NCI-H460 (cell line): ENCODE measurements at places on chromosomes 6 and 20. TPM values are rescaled to one million over a fixed set of nuclear protein-coding genes. Genes with fewer than 3 reads are reported as not detected.

- DNase-seq, result no peak
Observed at GRCh38 chr6:19309661-19310060, 527.5 kb upstream of the ID4 start.

DNA sequence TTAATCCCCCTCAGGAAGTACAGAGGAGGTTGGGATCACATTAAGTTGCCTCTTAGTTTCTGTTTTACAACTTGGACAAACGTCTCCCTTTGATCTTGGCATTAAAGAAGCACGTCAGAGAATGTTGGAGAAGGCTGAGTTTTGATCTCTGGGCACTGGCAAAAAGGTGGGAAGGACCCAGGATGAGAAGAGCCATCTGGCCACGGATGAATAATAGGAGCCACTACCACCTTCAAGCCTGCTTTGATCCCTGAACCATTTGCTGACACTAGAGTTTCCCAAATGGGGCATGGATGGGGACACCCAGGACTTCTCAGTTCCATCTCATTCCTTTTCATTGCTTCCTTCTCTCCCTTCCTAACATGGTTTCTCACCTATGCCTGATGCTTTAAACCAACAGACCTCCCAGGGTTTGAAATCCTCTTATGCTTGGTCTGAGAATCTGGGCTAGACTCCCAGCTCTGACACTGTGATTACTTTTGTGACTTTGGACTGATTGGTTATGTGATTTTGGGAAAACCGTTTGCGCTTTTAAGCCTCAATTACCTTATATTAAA, 5.8 kb downstream of the TM9SF4 start:
- no peak for DNase-seq

Gene CPNE5
- 0.07 and 0.63 TPM in 2 replicates for total RNA-seq

DNA sequence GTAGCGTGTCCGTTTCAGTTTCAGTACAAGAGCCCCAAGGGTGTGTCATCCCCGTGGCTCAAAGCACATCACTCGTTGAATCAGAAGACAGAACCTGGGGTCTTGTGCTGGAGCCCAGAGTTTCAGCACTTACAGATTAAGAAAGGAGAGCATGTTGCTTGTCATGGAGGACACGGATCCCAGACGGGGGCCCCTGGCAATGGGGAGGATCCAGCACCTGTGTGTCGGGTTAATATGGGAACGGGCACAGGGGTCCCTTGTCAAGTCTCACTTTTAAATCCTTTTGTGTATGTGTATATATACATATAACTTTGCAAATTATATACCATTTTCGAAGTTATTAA, 23.4 kb downstream of the THBS2 start:
- no peak for DNase-seq

DNA sequence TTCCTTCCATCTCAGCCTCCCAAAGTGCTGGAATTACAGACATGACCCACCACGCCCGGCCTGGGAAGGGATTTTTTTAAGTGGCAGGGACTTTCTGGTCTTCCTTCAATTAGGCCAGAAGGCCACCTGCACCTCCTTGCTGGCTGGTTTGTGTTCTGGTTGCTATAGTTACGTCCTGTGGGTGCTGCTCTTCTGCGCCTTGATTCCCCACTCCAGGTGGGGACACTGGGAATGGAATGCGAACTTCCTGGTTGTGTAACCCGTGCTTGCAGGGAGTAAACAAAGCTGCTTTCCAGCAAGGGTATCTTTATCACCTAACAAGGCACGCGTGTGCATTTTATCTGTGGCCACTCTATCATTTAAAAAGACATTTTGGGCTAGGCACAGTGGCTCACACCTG, 117.7 kb downstream of the PLEKHG1 start:
- DNase-seq, result no peak

Gene NKX2-4
- total RNA-seq, result not detected in 2 replicates
